ENCODE measurements at places on chromosomes 3 and 15.
A peak's percentile ranks its signal among the peaks of the same experiment; 100 is the strongest.

DNA sequence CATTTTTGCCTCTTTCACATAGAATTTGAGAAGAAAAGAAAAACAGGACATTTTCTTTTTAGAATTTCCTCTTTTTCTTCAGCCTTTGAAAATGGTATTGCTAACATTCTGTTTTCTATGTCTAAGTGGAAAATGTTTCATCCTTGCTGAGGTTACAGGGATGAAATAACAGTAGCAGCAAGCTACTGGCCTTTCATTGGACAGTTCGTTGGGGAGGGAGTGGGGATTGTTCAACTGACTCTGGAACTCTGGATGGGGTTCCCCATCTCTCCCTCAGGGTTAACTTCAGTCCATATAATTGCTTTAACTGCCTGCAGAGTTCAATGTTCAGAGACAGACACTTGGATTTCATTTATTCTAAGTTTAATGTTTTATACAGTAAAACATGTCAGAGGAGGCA lies 346.0 kb downstream of the NLGN1 start:
- DNase-seq, result peak; percentile 13

- DNase-seq, result no peak
Observed at GRCh38 chr15:55891196-55891595, 102.2 kb downstream of the NEDD4 start.

DNA sequence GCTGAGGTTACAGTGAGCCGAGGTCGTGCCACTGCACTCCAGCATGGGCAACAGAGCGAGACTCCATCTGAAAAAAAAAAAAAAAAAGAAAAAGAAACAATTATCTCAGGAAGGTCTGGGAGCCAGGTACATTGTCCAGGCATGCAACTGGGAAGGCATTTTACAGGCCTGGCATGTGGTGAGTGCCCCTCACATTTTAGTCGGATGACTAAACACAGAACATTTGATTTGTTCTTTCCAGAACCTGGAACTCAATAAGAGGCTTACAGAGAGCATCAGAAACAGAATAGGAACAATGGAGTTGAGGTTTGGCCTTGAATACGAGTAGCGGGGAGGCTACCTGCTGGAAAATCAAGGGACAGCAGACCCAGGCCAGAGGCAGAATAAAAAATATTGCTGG lies 33.7 kb upstream of the IGF1R start:
- DNase-seq, result no peak

GRCh38 chr3:140505213-140505612 lies 172.7 kb upstream of the TRIM42 start:
- DNase-seq, result no peak

- no peak for DNase-seq
Observed at GRCh38 chr15:81297603-81298575, 26.1 kb downstream of the STARD5 start.

GRCh38 chr3:5297895-5298294 lies 110.4 kb downstream of the EDEM1 start:
- no peak for DNase-seq
